Vagina (tissue), 2 donors: ENCODE measurements at places on chromosomes 7 and 10.

GRCh38 chr7:10412422-10413019, 561.2 kb upstream of the PHF14 start:
- no peak for DNase-seq

- DNase-seq, result no peak
These were observed 22.5 kb upstream of the SH3PXD2A start for GRCh38 chr10:103877861-103878260.

- DNase-seq, result peak; percentile 22
These were observed 124.1 kb downstream of the SMURF1 start for GRCh38 chr7:99019523-99020412.

GRCh38 chr10:78831461-78831860, 237.3 kb upstream of the ZMIZ1 start:
- DNase-seq, result no peak
